Right lung (tissue), 10 donors: ENCODE measurements at places on chromosomes 1 and 21.

DNA sequence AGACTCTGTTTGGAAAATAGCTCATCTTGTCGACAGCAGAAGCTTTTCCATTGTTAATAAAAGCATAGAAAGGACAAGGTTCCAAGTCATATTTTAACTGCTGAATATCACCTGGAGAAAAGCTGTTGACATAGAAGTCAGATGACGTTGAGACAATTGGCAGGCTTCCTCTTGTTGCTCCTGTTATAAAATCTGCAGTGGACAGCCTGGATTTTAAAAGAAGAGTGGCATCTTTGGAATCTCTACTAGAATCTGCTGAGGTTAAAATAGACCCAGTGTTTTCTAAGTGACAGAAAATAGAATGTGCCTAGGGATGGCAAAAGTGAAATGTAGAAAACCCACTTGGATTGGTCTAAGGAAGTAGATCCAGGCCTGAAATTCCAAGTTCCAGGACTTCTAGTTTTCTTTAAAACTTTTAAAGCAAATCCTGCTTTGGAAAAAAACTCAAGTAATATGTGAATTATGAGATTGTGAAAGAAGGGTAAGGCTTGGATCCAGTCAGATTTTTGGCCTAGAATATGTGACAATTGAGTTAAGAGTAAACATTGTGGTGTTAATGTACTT lies 53.6 kb upstream of the NEXN start:
- DNase-seq: peak; percentile 85

GRCh38 chr1:91730801-91731732 lies 154.9 kb downstream of the TGFBR3 start:
- no peak for DNase-seq

GRCh38 chr1:173255214-173255813 lies 48.2 kb upstream of the TNFSF4 start:
- DNase-seq: no peak

DNA sequence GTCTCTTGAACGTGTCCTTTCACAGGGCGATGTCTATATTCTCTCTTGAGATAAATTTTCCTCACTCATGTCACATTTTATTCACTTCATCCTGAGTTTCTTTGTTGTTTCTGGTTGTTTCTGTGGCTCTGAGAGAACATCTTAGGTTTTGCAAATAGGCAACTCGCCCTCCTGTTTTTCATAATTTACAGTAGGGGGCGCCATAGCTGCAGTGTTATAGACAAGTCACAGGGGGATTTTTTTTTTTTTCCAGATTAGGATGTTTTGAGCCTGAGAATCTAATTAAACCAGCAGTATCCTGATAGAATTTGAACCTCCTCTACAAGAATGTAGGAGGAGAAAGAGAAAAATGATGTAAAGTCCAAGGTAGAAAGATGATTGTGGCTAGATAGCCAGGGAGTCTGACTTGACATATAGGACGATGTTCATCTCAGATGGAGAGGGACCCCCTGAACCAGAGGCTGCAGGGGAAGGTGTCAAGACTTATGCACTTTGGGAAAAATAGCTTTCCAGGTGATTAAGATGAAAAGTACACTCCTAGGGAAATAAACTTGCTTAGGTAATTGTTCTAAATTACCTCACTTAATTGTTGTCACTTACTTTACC lies 76.3 kb downstream of the ZP4 start:
- DNase-seq: no peak

- peak; percentile 75 for DNase-seq
Observed at GRCh38 chr1:2459757-2460156, 16.3 kb upstream of the PLCH2 start.

- DNase-seq: no peak
Observed at GRCh38 chr1:32948905-32949304, 15.7 kb downstream of the RNF19B start.

GRCh38 chr1:14543191-14543840 lies 55.2 kb upstream of the KAZN start:
- peak; percentile 48 for DNase-seq

DNA sequence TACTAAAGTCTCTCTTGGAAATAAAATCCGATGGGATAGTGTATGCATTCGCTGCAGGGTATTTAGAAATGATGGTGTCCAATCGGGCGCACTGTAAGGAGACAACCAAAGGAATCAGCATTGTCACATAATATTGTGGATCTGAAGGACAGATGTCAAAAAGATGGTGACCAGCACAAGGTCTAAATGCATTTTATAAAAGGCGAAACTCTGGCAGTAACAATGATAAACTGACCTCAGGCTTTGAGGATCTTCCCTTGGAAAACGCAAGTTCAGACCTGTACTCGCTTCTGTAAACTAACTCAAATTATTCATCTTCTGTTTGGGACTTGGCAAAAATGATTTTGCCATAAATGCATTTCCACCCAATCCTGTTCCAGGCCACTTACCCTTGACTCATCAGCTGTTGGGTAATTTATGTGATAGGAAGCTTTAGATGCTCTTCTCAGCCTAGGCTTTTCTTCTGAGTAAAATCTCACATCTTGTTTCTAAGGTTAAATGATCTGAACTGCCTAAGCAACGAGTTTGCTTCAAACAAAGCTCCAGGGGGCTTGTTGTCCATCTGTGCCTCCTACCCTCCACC lies 33.8 kb downstream of the STPG1 start:
- DNase-seq: no peak

- DNase-seq: peak; percentile 84
Observed at GRCh38 chr1:9234223-9235095, at the start of gene H6PD. Gene H6PD (plus strand): TSS chr1:9234774. CDS start chr1:9244935, 10,161 bp downstream.

DNA sequence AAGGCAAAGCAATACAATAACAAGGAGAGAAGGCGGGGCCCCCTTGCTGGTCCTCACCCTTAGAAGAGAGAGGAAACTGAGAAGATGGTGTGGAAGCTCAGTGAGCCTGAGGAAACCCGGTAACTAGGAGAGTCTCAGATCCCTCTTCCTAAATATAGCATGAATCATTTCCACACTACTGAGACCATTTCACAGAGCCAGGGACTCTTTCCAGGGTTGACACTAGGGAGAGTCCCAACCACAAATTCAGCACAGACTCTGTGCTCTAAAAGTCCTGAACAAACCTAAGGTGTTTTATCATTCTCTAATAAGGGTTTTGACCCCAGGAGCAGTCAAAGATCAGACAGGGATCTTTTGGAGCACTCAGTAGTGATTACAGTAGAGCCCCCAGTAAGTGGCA lies 647.7 kb downstream of the KCNT2 start:
- no peak for DNase-seq

- DNase-seq: no peak
Observed at GRCh38 chr1:3000671-3001470, 20.4 kb upstream of the ACTRT2 start.

DNA sequence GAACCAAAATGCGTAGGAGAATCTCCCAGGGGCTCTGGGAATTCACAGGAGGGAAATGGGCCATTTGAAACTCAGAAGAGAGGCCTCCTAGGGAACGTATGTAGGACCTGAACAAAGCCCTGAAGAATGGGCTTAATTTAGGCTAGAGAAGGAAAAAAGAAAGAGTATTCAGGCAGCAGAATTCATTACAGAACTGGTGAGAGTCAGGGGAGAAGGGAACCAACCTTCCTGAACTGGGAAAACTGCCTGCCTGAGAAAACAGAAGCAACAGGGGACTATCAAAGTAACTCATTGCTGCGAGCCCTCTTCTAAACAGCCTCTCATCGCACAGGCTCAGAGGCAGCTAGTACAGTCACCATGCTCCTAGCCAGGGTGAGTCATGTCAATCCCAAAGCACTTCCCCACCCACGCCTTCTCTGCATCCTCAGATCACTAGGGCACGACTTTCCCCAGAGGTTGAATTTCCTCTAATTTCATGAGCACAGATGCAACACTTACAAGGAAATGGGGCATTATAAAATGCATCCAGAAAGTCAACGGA lies 98.1 kb downstream of the ADSS2 start:
- no peak for DNase-seq

DNA sequence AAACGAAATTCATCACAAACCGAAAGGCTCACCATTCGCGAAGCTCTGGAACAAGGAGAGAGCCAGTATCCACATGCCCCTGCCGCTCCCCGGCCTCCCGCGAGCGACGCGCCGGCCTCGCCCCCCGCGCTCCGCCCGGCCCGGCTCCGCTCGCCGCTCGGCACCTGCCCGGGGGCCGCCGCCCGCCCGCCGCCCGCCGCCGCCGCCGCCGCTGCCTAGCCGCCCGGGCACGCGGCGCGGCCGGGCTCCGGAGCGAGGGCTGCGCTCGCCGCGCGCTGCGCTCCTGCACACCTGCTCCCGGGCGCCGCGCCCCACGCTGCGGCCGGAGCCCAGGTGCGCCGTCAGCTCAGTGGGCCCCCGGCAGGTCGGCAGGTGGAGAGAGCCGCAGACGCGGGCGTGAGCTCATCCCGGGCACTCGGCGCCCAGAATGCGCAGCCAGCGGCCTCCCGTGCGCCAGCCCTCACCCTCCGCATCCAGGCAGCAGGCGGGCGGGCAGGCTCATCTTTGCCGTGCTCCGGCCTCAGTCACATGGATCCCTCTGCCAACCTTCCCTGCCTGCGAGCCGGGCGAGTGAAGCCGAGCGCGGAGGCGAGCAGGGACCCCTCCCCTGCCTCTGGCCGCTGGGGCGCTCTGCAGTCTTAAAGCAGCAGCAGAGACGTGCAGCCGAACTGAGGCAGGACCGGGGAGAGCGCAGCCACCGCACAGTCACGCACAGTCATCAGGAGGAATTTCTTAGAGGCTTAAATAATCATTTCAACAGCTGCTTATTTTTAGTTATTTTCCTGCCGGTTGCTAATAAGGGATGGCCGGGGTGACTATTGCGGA lies at the start of gene DSCAM:
Gene DSCAM, minus strand, starts transcription at position 572 of the 825 bp plus-strand sequence. Its CDS starts 497 bp downstream, at position 75.
- no peak for DNase-seq

DNA sequence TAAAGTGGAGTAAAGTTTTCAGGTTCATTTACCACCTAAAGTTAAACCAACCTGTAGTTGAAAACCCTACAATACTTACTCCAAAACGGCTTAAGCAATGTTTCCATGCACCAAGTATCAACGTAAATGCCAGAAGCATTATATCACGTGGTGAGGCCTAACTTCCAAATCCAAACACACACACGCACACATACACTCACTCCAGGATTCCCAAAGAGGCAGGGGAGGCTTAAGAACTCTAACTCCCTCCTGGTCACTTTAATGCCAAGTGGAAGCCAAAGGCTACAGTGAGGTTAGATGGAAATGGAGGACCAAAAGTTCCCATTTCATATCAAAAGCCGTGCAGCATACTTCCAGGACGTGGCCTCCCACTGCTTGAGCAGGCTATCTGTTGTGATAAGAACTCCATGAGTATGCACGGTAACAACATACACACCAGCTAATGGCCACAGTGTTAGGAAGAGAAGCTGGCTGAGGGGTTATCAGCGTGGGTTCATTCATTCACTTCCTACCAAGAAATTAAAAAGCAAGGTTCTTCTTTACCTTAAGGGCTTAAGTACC lies 224.1 kb downstream of the SLC45A1 start:
- no peak for DNase-seq

- DNase-seq: no peak
Observed at GRCh38 chr1:40372658-40373322, 737 bp upstream of the SMAP2 start.

DNA sequence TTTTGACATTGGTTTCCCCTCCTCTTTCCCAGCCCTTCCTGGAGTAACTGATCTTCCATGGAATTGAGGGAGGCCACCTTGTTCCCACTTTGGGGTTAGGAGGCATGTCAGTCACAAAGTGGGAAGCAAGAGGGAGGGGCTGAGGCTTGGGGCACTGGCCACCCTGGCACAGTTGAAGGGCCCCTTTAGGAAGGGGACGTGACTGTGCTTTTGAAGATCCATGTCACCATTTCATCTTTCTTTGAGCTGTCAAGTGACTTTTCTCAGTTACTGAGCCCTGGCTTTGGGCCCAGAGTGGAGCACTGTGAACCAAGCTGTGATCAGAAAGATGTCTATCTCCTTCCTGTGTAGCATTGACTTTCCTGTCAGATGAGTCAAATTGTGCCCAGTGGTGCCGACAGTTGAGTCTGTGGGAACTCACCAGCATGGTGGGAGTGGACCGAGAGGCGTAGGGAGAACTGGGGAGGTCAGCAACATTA lies 38.5 kb upstream of the TDRD10 start:
- no peak for DNase-seq

DNA sequence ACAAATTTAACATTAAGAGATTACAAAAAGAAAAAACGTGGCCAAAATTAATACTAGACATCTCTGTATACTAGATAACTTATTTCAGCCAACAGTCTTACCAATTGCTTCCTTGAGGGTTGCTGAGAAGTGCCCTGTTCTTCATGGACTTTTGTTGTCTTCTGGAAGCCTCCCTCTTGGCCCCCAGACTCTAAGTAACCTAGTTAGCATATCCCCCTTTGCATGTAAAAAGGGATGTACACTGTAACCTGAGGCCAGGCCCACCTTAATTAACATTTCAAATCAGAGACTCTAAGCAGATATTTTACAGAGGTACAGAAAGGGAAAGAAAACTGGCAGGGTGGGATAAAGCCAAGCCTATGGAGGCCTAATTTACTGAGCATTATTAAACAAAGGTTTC lies 1047.3 kb downstream of the ADGRL2 start:
- DNase-seq: no peak

- no peak for DNase-seq
Observed at GRCh38 chr1:205328476-205328875, 6.9 kb upstream of the NUAK2 start.

GRCh38 chr1:9882296-9882944 lies 27.6 kb downstream of the CTNNBIP1 start:
- DNase-seq: no peak

DNA sequence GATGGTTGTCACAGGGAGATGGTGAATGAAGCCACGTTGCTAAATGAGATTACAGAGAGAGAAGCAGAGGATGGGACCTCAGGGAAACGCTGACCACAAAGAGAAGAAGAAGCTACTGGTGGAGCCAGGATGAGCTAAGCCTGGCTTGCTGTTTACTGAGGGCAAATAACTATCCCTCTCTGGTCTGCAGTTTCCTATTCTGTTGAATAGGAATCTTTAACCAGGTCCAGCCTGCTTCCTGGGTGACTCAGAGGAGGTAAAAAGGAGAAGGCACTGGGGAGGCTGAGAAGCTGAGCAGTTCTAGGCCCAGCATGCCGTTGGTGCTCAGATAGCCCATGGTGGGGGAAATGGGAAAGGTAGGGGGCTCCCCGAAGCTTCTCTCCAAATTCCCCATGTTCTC lies 29.6 kb downstream of the DMBX1 start:
- no peak for DNase-seq

- DNase-seq: no peak
Observed at GRCh38 chr1:52727956-52728656, 1.9 kb downstream of the ZYG11B start.

DNA sequence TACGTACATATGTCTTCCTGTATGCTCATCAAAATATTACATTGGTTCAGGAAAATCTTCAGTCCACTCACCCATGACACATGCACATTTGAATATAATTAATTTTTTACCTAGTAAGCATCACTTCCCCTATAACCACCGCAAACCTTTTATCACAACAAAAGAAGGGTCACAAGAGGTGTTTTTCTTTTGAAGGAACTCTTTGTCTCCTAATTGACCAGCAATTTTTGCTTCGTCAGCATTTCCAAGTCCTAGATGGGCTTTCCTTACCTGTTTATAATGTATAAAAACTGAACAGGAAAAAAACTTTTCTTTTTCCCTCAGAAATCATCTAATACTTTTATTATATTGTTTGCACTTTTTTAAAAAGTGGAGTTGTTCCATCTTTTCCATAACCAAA lies 631.3 kb downstream of the PLA2G4A start:
- DNase-seq: no peak

- DNase-seq: peak; percentile 61
Observed at GRCh38 chr1:178371235-178371634, 125.5 kb downstream of the CLEC20A start.
